ENCODE measurements at places on chromosomes 16 and 17. TPM values are rescaled to one million over a fixed set of nuclear protein-coding genes. Genes with fewer than 3 reads are reported as not detected.

DNA sequence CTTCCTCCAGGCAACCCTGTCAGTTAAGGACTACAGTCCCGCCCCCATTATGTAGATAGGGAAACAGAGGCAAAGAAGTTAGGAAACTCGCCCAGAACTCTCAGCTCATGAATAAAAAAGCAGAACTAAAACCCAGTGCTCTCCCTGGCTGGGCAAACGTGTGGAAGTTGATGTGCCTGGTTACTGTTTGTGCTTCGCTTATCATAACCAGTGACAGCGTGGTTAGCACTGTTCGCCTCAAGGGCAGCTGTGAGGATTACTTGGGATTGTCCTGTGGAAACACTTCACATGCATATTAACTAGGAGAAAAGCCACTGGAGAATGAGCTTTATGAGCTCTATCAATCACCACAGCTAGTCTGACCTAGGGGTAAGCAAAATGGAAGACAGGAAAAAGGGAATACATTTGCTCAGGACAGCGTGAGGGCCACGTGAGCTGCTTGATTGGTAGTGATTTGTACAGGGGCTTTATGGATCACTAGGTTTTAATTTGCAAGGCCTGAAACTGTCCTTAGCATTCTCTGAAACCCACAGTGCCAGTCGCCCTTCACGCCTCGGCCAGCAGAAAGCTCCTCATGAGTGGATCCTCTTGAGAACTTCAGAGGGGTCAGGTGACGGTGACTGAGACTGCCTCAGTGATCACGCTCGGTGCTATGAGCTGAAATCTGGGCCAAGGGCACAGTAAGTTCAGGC lies 19.9 kb downstream of the CYB5D2 start:
- DNase-seq, result no peak

DNA sequence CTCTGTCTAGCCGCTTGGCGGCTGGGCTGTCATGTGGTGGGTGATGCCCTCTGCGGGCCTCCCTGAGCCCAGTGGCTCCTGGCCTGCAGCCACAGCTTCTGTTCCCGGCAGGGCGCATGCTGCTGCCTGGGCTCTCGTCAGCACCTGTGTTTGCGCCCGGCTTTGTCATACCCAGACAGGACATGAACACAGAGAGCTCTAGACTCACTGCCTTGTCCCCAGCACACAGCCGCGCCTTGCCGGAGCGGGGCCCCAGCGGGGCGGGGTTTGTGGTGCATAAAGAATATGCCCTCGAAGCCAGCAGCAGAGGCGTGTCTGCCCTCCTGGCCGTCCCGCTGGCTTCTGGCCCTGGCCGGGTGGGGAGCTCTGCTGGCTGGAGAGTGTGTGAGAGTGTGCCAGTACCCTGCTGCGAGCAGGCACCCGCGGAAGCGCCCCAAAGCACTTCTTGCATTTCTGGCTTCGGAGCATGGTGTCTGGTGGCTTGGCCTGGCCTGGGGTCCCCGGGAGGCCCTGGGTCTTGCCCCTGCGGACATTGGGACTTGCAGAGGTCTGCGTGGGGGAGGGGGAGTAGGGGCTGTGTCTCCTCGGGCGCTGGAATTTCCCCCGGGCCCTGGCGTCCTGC lies 14.4 kb downstream of the ASPSCR1 start:
- DNase-seq, result no peak

GRCh38 chr16:68999114-68999513 lies 106.3 kb upstream of the HAS3 start:
- no peak for DNase-seq

- peak; percentile 75 for DNase-seq
Observed at GRCh38 chr17:55897301-55897700, 146.4 kb downstream of the PCTP start.

The STX4 gene
- 79.1 TPM for total RNA-seq

DNA sequence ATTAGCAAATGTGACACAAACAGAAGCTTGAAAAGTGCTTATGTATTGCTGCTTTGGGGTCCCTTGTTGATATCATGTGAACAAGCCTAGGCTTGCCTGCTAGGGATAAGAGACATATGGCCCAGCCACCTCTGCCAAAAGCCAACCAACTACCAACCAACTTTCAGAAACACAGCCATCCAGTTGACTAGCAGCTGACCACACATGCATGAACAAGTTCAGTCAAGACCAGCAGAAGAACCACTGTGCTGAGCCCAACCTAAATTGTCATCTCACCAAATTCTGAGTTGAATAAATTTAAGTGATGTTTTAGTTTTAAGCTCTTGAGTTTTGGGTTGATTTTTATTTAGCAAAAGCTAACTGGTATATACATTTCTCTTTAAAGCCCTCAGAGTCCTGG lies 3.5 kb downstream of the ERN2 start:
- DNase-seq, result no peak

- peak; percentile 13 for DNase-seq
Observed at GRCh38 chr17:2958706-2959222, 104.6 kb downstream of the OR1D5 start.

DNA sequence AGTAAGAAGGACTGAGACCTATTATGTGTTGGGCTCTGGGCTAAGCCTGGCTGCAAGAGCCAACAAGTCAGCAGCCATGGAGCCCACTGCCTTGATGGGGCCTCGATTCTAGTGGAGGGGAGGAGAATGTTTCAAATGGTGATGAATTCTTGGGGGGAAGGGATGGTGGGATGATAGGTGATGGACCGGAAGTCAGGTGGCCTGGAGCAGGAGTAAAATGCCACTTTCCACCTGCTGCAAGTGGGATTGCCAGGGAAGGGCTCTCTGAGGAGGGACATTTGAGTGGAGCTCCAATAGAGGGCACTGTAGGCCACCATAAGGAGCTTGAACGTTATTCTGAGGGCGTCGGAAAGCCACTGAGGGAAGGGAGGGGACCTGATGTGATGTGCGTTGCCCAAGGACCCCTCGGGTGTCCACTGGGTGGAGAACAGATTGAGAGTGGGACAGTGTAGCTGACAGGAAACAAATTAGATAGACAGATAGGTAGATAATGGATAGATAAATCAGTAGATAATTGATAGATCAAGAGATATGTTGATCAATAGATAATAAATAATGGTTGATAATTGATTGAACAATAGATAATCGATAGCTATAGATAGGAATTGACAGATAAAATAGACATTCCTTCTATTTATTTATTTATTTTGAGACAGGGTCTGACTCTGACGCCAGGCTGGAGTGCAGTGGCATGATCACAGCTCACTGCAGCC lies 18.2 kb upstream of the NXPH3 start:
- DNase-seq, result peak; percentile 60

- DNase-seq, result no peak
Observed at GRCh38 chr16:22092143-22092933, at the start of gene VWA3A. Gene VWA3A, plus strand, starts transcription at chr16:22092541. Its CDS starts 97 bp downstream, at chr16:22092638.

DNA sequence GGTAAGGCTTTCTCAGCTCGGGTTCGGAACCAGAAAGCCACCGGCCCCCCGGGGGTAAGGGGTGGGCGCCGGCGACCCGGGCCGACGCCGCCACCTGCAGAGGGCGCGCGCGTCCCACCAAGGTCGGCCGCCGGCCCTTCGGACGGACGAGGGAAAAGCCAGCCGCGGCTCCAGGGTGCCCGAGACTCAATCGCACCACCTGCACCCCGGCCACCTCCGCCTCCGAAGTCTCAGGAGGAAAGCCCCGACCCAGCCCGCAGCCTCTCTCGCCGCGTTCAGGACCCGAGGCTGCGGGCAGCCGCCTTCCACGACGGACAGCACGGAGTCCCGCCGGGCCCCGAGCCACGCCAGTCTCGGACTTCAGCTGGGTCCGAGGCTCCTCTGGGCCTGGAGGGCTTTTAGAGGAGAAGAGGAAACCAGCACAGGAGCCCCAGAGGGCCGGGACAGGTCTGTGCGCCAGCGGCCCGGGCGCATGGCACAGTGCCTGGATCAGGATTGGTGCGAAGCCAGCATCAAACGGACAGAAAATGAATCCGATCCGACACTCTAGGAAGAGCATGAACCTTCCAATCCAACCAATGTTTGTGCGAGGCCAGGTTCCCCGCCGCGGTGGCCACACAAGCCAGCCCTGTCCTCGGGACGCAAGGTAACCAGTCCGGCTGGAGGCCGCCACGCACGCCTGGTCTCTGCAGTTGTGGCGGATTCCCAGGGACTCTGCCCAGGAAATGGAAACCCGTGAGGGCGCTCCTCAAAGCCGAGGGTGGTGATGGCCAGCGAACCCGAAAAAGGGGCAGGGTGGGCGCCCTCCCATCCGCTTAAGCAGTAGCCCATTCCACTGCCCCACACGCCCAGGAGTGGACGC lies 6.7 kb downstream of the CBX8 start:
- DNase-seq, result no peak

DNA sequence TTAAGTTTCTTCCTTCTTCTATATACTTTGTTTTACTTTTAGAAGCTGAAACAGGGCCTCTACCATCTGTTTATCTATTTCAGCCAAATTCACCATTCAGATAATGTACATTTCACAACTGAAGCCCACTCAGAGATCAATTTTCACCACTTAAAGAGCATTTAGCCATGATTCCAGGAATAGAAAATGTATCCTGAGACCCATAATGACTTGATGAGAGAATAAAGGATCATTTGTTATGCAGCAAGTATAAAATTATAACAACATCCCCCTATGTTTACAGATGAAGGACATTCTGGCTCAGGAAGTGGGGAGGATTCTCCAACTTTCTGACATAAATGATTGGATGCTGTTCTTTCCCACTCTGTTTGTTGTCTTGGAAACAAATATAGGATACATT lies 962.1 kb upstream of the EEF2KMT start:
- no peak for DNase-seq

GRCh38 chr16:17723531-17724134 lies 252.9 kb upstream of the XYLT1 start:
- DNase-seq, result no peak

DNA sequence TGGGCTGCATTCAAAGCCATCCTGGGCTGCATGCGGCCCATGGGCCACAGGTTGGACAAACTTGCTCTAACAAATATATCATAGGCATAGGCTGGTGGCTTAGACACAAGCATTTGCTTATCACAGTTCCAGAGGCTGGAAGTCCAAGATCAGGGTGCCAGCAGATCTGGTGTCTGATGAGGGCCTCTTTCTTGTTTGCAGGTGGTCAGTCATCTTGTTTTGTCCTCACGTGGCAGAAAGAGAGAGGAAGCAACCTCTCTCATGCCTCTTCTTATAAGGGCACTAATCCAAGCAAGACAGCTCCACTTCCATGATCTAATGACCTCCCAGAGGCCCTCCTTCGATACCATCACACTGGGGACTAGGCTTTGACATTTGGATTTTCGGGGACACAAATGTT lies 238.7 kb upstream of the TNRC6C start:
- DNase-seq, result no peak

- DNase-seq, result no peak
Observed at GRCh38 chr17:55690105-55690508, 32.6 kb downstream of the TMEM100 start.

The FADS6 gene
- not detected for total RNA-seq

The DBF4B gene
- 9.7 TPM for total RNA-seq

- DNase-seq, result no peak
Observed at GRCh38 chr17:69729944-69730343, 315.4 kb downstream of the MAP2K6 start.

The SLC5A2 gene
- 0.53 TPM for total RNA-seq

DNA sequence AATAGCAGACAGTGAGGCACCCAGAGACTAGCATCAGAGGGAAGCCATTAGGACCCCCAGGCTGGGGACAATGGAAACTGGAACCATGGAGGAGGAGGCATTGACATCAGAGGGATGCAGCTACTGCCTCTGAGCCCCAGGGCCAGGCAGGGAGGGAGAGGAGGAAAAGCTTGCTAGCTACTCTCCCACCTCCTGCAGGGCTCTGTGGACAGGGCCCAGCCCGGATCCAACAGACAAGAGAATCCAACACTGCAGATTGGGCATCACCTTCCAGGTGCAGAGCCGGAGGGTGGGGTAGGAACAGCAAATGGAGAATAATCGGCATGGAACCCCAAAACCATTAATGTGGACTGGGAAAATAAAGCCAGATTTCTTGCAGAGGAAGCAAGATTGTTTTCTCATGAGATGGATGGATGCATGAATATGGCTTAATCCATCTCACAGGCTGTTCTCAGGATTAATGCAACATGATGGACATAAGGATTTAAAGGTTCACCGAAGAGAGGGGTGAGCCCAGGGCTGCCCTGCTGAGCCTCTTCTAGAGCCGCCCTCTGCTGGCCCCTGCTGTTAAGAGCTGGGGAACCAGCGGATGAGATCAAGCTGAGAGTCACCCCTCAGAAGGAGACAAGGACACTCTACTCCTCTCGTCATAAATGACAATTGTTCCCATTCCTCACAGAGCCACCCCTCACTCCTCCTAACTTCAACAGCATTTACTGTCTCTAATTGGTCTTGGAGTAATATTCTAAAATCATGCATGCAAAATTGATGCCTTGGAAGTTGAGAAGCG lies 48.8 kb downstream of the DNAH3 start:
- DNase-seq, result no peak

DNA sequence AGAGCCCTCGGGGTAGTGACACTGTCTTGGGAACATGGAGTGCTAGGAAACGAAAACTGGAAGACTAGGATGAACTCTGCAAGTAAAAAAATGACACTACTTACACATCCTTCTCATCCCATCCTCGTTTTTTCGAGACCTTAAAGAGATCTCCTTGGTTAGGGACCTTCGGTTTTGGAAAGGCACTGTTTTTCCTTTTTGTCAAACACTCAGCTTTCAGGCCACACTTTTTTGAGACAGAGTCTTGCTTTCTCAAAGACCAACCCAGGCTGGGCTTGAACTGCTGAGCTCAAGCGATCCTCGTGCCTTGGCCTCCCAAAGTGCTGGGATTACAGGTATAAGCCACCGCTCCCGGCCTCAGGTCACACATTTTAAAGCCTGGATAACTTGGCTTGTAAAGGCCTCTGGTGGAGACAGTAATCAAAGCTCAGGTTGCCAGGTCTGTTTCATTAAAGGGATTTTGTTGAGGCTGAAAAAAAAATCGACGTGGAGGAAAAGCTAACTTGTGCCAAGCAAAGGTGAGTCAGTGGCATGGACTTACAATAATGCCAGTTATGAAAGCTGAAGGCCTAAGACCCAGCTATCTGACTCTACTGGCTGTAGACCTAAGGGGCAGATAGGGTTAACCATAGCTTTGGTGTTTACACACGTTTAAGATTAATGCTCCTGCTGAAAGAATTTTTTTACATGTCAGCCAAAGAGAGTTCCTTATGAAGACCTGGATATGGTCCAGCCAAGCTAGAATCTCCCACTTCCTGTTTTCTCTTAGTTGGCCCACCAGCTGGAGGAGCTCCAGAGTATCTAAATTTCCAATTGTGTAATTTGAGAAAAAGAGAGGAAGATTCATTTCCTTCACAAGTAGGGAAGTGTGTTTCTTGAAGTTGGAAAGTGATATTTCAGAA lies 823 bp downstream of the NBR1 start:
- peak; percentile 70 for DNase-seq

- no peak for DNase-seq
Observed at GRCh38 chr16:13838401-13839190, 81.4 kb upstream of the ERCC4 start.

GRCh38 chr17:11240041-11240840 lies 772 bp upstream of the SHISA6 start:
- no peak for DNase-seq

The CDH8 gene
- not detected for total RNA-seq

- DNase-seq, result no peak
Observed at GRCh38 chr17:48647103-48647962, 21.2 kb upstream of the HOXB9 start.

- DNase-seq, result no peak
Observed at GRCh38 chr17:37147301-37147812, 198.6 kb downstream of the AATF start.

The ZSCAN10 gene
- not detected for total RNA-seq

The TEDC2 gene
- total RNA-seq, result not detected

The HBM gene
- not detected for total RNA-seq

- DNase-seq, result peak; percentile 80
Observed at GRCh38 chr17:78325076-78325687, 34.7 kb downstream of the SOCS3 start.

The HOXB5 gene
- 0.53 TPM for total RNA-seq

The LRRC37B gene
- total RNA-seq, result 0.75 TPM

The SAT2 gene
- 22.6 TPM for total RNA-seq

Measured in ascending aorta (tissue), 2 donors.